ENCODE measurements at places on chromosomes 5 and 9.

GRCh38 chr5:178641711-178642110, 14.9 kb upstream of the CLK4 start:
- no peak for DNase-seq

DNA sequence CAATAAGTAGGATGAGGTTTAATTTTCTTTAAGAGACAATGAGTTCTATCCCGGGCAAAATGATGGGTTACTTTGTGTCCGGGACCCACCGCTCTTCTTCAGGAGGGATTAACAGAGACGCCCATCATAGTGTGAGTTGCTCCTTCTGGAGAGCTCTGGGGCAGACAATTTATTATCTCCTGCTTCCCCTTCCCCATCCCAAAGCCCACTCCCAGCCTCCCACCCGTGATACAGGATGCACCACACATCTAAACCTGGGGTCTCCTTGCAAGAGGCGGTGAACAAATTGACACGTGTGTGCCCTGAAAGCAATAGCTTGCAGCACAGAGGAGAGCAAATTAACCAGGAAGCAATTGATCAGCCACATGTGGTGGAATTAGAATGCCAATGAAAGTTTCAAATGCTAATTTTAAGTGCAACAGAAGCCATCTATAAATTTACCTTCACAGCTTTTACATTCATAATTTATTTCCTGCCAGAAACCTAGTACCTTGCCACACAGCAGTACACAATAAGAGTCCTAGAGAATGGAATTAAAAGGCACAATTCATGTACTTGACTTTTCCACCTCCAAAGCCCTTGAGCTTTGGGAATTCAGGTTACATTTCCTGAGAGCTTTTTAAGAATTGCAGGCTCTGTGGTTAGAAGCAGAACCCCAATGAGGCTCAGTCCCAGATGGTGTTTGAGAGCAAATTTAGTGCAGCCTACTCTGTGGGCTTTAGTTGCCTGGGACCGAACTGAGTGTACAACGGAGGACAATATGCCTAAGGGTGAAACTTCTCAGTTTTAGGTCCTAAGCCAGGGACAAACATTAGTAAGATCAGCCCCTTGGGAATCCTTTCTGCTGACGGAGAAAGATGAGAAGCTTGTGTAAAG, 399.6 kb downstream of the MED10 start:
- DNase-seq: no peak

- DNase-seq: no peak
Measured at GRCh38 chr5:67816456-67816855, 399.1 kb upstream of the PIK3R1 start.

DNA sequence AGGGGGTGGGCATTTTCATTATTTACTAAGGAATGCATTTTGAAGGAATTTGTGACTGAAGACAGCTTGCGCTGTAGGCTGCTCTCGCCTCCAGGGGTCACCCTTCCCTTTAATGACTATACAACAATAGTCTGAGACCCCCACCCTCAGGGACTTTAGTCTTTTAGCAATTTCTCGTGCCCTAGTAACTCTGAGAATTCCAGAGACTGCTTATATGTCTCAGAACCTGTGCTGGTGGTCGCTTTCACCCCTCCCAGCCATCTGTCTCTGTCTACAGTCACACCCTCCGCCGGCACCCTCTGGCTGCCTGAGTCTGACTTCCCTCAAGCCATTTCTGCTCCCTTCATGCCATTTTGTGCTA, 671.4 kb downstream of the NR2F1-AS1 start:
- no peak for DNase-seq

DNA sequence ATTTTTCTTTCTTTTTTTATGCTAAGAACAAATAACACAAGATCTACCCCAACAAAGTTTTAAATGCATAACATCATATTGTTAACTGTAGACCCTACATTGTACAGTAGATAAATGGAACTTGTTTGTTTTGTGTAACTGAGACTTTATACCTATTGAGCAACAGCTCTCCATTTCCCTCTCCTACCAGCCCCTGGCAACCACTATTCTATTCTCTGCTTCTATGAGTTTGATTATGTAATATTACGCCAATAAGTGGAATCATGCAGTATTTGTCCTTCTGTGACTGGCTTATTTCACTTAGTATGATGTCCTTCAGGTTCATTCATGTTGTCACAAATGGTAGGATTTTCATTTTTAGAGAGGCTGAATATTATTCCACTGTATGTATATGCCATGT, 308.2 kb upstream of the PRR16 start:
- DNase-seq: no peak

Measured in stimulated activated CD8-positive, alpha-beta memory T cell treated with anti-CD3 and anti-CD28 coated beads, Interleukin-7, amount 100 ng/mL, for 4 hours (primary cell).